Foreskin keratinocyte (primary cell): ENCODE measurements at places on chromosomes 12 and 14. TPM values are rescaled to one million over a fixed set of nuclear protein-coding genes. Genes with fewer than 3 reads are reported as not detected.

CMAS gene
- 47.9 and 49.1 TPM in 2 replicates for total RNA-seq

KRT72 gene
- total RNA-seq, result not detected in 2 replicates

MGAT4C gene
- not detected in 2 replicates for total RNA-seq

C12orf50 gene
- total RNA-seq, result not detected in 2 replicates

RPGRIP1 gene
- total RNA-seq, result not detected in 2 replicates

DNA sequence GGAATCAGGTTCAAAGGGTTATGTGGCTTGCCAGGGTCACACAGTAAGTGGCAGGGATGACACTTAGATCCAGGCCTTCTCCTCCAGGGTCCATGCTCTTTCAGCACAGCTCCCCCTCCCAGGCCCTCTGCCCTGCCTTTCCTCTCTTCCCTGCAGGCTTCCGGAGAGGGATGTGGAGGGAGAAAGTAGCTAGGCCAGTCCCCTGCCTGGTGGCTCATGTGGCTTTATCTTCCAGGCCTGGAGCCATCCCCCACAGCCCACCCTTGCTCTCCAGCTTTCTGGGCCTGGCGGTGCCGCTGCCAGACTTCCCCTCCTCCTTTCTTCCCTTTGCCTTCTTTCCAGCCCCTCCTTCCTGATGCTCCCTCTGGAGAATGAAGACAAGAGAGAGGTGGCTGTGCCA, 1.7 kb downstream of the PSMB11 start:
- no peak for DNase-seq

- no peak for DNase-seq
Observed at GRCh38 chr12:7128681-7129286, at the start of gene RBP5. TSS of gene RBP5 (minus strand) at chr12:7128889. CDS start at chr12:7128775, 114 bp downstream.

- no peak for DNase-seq
Observed at GRCh38 chr12:85424581-85425348, 144.7 kb downstream of the ALX1 start.

DNA sequence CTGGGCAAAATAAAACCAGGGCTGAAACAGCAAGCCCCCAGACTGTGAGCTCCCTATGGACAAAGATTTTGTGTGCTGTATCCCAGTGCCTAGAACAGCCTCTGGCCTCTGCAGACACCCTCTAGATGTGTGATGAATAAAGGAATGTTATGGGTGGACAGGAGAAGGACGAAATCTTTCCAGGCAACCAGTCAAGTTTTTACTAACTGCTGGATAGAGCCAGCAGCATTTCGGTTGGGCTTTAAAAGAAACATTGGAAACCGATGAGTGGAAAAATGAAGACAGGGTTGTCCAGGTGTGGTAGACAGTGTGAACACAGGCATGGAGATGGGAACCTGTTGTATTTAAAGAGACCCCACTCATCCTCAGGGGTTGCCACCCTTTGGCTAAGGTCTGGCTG, 4.0 kb downstream of the CHGA start:
- DNase-seq, result peak; percentile 24

DNA sequence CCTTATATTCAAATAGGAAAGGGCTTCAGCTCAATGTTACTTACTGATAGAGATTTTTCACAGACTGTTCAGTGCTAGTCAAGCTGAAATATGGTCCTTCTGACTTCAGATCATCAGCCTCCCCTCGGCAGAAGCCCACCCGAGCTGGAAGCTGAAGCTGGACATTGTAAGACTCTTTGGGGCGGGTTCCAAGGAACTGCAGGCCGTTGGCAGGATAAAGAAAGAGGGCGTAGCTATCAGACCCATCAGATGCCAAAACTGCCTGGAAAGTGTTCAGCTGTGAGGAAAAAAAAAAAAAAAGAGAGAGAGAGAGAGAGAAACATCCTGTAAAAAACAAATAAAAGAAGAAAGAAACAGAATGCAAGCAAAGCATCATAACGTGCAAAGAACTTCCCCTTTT, 8.8 kb downstream of the NID2 start:
- DNase-seq, result no peak

DNA sequence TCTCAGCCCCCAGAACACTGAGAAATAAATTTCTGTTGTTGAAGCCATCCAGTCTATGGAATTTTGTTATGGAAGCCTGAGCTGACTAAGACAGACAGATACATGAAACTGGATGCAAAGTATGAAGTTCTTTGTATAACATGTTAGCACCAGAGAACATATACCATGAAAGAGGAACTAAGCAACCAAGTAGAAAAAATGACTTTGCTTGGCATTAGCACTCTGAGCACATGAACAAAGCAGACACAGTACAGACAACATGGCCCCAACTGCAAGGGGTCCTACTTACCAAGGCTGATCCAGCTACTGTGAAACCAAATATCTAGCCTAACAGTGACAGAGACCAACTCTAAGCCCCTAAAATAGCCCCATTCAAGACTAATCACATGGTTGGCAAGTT, 13.8 kb downstream of the EXOC5 start:
- DNase-seq, result no peak

GRCh38 chr12:116590561-116590960, 31.4 kb downstream of the MAP1LC3B2 start:
- DNase-seq, result no peak

- no peak for DNase-seq
Observed at GRCh38 chr14:25048170-25049016, 1.6 kb downstream of the STXBP6 start.

DNA sequence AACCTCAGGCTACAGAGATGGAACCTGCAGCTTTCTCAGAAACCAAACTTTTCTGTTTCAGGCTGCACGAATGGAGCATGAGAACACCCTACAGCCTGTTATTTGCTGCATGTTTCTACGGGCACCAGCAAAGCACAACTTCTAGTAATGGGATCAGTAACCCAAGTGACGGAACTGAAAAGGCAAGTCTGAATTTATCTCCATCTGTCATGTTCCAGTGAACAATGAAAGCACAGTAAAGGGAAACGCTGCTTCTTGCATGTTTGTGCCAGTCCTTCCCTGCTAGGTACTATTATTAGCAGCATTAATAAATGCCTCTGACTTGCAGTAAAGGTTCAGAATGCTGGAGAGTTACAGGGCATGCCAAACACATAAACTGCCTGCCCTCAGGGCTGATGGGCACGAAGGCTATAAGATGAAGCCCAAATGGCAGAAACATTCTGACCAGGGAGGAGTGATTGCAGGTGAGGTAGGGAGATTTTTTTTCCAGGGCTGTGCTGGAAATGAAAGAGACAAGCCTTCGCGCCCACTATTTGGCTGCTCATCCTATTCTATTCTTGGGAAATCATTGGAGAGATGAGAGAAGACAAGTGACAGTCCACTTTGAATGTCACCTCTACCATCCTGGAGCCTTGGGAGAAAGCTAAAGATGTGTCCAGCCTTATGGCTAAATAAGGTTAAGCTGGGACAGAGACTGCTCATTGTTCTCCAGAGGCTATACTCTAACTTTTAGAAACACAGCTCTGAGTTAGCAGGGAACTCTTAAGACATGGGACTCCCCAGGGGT, 100.4 kb upstream of the PLXNC1 start:
- DNase-seq, result peak; percentile 97

GRCh38 chr14:24310646-24311604, at the start of gene LTB4R:
TSS of gene LTB4R (plus strand) at chr14:24311502. CDS start at chr14:24315652, 4,150 bp downstream.
- peak; percentile 56 for DNase-seq

DNA sequence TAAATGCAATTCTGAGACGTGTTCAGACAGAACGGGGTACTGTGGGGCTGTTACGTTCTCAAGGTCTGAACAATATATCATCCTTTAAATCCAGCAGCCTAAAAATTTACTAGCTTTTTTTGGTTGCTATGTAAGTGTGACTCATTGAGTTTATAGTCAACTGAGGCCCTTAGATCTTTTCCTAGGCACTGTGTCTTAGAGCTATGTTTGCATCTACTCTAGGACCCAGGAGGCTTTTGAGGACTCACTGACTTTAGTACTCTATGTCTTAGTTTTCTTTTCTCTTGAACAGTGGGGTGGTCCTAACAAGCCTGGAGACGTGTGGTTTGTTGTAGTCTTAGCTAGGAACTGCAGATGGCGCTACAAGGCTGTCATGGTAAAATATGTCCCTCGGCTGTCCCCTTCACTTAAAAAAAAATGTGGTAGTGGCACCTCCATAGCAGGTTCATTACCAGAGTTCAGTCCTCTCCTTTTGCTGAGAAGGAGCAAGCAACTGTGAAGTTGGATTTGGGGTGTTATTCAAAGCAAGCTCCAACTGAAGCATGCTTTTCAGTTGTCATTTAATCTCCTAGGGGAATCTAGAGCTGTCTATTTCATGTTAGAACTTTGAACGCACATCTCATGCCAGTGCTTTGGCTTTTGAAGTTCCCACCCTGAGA, 8.7 kb upstream of the SPATS2 start:
- peak; percentile 84 for DNase-seq

DNA sequence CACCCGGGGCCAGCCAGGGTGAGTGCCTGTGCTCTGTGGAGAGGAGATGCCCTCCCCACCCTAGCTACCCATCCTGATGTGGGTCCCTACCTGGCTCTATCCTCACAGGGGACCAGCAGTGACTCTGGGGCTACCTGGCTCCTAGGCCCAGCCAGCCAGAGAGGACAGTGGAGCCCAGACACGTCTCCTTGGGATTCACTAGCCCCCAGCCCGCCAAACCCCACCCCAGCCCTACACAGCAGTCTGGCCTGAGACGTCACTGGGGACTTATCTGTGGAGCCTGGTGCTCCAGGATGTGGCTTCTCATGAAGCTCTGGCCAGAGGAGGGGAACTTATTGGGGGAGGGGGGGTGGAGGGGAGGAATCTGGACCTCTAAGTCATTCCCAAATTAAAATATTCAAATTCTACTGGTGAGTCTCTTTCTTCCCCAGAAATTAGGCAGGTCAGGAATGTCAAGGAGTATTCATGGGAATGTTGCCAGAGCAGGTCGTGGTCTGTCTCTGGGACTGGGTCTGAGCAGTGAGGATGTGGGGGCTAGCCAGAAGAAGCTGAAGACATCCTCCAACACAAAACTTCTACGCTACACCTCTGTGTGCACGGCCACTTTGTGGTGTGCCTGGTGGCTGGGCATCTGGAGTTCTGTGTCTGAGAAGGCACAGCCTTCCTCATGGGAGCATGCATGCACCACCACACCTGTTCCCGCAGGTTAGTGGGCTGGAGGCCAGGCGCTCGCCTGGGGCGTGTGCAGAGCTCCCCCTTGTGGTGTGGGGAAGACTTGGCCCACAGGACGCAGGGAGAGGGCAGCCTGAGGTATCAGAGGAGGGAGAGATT, 2.7 kb downstream of the CMTM5 start:
- DNase-seq, result no peak
